Cardiac septum (tissue), 1 donor: ENCODE measurements at places on chromosomes 12 and 14. TPM values are rescaled to one million over a fixed set of nuclear protein-coding genes. Genes with fewer than 3 reads are reported as not detected.

DNA sequence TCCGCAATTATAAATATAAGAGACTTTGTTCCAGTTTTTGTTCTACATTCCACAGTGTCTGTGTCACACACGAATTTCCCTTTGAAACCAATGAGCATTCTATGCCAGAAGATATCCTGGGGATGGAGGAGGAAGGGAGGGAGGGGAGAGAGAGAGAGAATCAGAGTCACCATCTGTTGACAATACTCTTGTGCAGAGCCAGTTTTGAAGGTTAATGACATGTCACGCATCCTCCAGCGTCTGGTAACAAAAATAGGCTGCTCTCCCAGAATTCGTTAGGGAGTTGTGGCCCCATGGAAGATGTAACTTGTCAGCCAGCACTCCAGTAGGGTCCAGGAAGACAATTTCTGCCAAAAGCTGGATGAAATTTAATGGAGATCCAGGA is 213.5 kb upstream of the KRR1 start:
- DNase-seq: no peak

GRCh38 chr12:7108003-7108795 is 815 bp downstream of the C1RL start:
- DNase-seq: peak; percentile 92

DNA sequence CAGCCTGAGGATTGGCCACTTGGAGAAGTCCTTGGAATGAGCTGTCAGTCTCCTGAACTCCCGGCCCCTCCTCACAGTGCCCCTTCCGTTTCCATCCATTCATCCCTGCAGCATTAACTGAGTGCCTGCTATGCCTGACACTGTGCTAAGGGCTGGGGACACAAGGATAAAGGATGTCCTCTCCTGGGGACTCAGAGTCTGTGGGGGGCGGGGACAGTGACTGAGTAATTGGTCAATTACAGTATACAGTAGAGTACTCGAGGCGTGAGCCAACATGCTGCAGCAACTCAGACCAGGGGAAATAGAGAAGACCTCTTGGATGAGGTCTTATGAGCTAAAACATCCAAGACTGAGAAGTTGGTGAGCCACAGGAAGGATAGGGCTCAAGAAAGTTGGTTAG is 43.4 kb upstream of the PWP1 start:
- no peak for DNase-seq

The SLC35F4 gene
- not detected for total RNA-seq

The LRP1-AS gene
- not detected for total RNA-seq

The ANO2 gene
- 13.6 TPM for total RNA-seq

The ZC2HC1C gene
- total RNA-seq: 5.2 TPM
